GM06990 (cell line): ENCODE measurements at places on chromosomes 12 and 14.

- DNase-seq, result no peak
These were observed 343.7 kb downstream of the CACNA1C start for GRCh38 chr12:2396448-2396871.

DNA sequence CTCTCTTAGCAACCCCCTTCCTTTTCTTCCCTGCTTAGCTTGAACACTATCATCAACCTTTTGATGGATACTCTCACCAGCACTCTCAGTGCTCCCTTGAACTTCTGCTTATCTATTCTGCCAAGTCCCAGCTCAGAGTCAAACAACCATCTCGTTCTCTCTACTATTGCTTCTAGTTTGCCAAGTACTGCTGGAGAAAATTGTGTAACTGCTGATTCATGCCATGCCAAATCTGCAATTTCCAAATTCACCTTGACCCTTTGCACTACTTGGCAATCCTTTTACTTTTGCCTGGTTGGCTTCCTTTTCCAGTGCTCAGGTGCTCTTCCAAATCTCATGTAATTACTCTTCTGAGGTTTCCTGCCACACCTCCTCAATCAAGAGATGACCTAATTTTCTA lies 2.8 kb upstream of the CCDC196 start:
- no peak for DNase-seq

- no peak for DNase-seq
These were observed 369 bp downstream of the DEPDC4 start for GRCh38 chr12:100266585-100266834.

DNA sequence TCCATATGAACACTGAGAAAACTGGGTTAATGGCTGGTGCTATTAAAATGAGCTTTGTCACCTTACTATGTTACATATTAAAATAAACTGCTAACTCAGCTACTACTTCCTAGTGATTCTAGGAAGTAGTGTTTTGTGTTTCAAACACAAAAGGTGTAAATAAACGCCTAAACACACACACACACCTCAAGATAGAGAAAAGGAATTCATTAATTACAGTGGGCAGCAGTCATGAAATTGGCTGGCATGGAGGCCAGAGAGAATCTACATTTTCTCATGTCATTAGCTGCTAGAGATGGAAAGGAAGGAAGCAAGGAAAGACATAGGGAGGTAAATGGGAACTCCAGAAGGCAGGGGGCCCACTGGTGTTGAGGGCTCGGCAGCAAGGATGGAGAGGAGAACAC lies 787 bp upstream of the PRMT5 start:
- no peak for DNase-seq

GRCh38 chr12:40175045-40175444 lies 49.8 kb upstream of the LRRK2 start:
- no peak for DNase-seq

GRCh38 chr12:131045705-131046460 lies 92.2 kb downstream of the ADGRD1 start:
- DNase-seq, result no peak

DNA sequence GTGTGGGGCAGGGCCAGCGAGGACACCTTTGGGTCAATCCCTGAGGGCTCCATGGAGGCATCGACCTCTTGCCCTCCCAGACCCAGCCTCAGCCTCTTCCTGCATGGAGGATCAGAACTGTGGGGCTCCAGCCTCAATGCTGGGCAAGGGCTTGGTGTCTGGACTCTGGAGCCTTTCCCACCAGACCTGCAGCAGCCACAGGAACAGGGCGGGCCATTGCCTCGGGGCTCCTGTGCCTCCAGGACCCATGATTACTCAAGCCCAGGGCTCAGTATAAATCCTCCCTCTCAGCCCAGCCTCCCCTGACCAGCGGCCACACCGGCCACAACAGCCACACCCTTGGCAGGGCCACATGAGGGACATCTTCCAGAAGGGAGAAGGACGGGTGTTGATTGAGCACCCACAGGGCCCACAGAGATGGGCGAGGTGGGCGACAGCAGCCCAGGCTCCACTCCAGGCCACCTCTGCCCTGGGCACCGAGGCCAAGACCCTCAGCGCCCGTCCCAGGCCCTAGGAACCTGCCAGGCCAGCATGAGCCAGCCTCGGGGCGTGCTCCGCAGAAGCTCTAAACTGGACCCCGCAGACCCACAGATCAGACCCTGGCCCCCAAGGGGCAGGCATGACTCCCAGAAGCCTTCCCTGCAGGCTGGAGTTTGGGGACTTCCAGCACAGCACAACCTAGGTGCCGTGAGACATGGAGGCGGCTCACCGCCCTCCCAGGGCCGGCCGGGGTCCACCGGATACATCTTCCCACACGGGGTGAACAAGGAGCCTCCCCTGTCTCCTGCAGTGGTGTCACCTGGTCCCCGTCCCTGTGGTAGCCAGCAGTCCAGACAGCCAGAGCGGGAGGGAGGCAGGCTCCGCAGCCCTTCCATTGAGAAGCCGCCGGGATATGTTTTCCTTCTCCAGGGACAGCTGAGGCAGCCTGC lies 25.1 kb downstream of the NCOR2 start:
- DNase-seq, result no peak

DNA sequence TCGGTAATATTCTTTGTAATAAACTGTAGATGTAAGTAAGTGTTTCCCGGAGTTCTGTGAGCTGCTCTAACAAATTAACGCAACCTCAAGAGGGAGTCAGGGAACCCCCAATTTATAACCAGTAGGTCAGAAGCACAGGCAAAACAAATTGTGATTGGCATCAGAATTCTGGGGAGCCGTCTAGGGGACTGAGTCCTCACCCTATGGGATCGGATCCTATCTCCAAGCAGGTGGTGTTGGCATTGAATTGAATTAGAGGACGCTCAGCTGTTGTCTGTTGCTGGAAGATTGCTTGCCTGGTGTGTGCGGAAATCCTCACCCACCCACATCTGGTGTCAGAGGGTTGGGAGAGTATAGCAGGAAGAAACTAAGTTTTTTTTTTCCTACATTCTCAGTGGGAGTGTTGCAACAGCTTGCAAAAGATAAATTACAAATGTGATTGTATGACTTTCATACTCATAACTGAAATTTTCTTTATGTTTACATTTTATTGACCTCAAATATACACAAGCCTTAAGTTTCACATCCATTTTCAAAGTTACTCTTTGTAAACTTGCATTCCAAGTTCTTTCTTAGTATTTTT lies 5.5 kb downstream of the TMEM52B start:
- DNase-seq, result no peak

DNA sequence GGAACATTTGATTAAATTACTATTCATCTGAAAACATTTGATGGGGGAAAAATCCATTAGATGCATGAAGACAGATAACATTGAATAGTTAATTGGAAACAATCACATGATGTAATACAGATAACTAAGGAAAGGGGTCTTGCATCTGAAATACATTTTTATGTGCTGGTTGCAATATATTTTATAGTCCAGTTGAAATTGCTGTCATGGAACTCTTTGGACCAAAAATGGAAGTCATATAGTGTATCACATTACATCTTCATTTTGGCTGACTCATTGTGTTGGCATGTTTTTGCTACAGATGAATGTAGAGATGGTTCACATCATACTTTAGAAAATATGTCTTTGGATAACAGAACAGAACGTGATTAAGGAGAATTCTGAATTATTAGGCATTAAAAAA lies 43.0 kb upstream of the GNPNAT1 start:
- DNase-seq, result no peak

- no peak for DNase-seq
These were observed 82.8 kb downstream of the TNFAIP2 start for GRCh38 chr14:103206023-103206481.

DNA sequence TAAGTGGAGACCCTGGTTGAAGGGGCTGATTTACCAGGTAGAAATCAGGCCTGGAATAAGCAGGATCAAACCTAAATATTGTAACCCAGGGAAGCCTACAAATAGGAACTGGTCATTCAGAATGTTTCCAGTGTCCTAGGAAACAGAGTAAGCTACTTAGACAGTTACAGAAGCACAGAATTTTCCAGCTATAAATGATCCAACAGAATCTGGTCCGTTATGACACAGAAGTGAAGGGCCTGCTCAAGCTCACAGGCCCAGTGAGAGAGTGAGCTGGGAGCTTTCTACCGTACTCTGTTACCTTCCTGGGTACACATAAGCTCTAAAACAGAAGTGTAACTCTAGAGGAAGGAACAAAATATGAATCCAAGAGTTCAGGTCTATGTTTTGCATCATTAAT lies 119.1 kb downstream of the TTC7B start:
- no peak for DNase-seq

- DNase-seq, result no peak
These were observed 2.6 kb upstream of the ACACB start for GRCh38 chr12:109113661-109114321.

DNA sequence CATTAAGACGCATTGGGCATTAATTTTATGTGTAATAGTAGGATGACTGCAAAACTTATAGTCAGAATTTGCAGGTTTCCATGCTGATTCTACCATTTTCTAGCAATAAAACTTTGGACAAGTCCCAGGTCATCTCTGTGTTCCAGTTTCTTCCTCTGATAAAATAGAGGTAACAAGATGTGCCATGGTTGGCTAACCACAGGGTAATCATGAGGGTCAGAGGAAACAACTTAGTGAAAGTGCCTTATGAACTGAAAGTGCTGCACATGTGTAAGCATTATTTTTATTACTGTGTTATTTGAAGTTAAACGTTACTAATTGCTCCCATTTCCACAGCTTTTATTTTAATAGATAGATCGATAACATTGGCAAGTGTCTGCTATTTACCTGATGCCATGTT lies 21.1 kb downstream of the SMCO2 start:
- DNase-seq, result no peak

- no peak for DNase-seq
These were observed 258.6 kb upstream of the DCN start for GRCh38 chr12:91441246-91441645.

GRCh38 chr12:91722072-91722471 lies 423.6 kb downstream of the BTG1 start:
- DNase-seq, result no peak

GRCh38 chr14:104698688-104699425 lies 9.4 kb downstream of the INF2 start:
- no peak for DNase-seq

GRCh38 chr12:49301760-49302159 lies 6.8 kb downstream of the PRPH start:
- DNase-seq, result no peak

- DNase-seq, result no peak
These were observed 79.6 kb downstream of the VRK1 start for GRCh38 chr14:96876747-96877146.

DNA sequence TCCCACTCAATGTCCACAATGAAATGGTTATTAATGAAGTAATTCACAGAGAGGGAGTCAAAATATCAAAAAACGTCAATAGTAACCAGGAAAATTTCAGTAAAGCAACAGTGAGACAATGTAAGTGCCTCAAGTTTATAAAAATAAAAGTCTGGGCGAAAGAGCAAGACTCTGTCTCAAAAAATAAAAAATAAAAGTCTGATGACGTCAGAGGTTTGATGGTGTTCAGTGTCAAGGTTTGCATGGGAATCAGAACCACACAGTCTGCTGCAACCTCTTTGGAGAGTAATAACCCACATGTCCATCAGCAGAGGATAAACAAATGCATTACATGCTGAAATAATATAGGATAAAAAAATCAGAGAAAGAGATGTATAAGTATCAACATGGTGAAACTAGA lies 152.4 kb downstream of the ASCL1 start:
- no peak for DNase-seq

DNA sequence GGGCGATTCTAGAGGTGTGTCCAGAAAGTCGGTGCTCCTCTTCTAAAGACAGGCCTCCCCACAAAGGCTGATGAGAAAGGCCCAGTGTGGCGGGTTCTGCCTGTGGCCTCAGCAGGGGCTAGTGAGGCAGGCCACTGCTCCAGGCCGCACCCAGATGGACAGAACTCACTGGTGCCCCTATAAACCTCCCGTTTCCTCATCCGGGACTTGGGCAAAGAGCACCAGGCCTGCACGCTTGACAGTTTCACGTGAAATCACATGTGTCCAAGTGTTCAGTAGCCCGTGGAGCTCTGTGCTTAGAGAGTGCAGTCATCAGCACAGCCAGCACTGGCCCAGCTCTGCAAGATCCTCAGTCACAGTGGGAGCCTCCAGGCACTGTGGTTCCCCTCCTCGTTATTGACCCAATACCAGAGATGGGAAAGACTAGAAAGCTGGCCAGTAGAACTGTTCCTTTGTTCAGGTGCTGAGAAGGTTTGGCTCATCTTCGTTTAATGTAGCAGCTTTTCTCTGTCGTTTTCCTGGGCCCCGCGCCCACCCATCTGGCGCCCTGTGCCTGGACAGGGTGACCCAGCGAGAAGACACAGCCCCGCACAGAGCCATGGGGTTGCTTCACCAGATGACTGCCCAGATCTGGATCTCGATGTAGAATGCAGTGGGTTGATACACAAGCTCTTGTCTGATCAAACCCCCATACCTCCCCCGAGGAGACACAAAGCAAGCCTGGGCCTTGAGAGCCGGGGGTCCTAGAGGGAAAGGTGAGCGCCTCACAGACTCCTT lies 26.3 kb downstream of the IL31 start:
- DNase-seq, result no peak

- no peak for DNase-seq
These were observed 20.6 kb upstream of the YARS2 start for GRCh38 chr12:32776258-32776657.

DNA sequence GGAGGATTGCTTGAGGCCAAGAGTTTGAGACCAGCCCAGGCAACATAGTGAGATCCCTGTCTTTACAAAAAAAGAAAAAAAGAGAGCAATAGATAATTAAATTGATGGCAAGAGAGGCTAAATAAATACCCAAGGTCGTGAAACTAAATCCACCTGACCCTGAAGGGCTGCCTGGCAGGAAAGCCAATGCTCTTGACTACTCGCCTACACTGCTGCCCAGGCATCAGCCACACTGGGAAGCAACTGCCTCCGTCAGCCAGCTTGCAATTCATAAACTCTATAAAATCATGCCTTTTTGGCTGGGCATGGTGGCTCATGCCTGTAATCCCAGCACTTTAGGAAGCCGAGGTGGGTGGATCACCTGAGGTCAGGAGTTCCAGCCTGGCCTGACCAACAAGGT lies 31.7 kb upstream of the RASSF3 start:
- no peak for DNase-seq

DNA sequence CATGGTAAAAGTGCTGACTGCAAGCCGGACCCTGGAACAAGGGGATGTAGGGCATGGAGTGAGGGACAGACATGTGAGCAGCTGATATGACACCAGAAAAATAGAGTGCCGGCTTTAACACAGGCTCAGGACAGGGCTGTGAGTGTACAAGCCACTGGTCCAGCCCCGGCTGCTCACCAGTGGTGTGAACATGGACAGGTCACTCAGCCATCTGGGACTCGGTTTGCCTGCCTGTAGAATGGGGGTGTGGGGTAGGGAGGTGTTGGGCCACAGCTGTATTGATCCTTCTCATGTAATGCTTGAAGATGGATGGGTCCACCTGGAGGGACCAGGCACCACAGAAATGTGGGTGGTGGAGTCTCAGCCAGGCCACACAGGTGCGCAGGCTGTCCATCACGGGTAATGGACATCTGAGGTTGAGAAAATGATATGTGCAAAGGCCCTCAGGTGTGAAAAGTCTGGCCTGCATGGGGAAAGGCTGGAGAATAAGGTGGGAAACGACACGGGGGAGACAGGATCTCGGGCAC lies 10.6 kb upstream of the KRT74 start:
- DNase-seq, result no peak

GRCh38 chr12:2099595-2099994 lies 46.8 kb downstream of the CACNA1C start:
- DNase-seq, result no peak
